ENCODE measurements at places on chromosomes 3 and 15. TPM values are rescaled to one million over a fixed set of nuclear protein-coding genes. Genes with fewer than 3 reads are reported as not detected.

GRCh38 chr3:183486472-183486871 is 58.1 kb upstream of the MCF2L2 start:
- DNase-seq, result no peak

The SLC12A1 gene
- not detected for total RNA-seq

- DNase-seq, result no peak
Observed at GRCh38 chr15:87764461-87765240, 491.9 kb downstream of the NTRK3 start.

GRCh38 chr15:47691882-47692281 is 25.4 kb upstream of the SEMA6D start:
- no peak for DNase-seq

DNA sequence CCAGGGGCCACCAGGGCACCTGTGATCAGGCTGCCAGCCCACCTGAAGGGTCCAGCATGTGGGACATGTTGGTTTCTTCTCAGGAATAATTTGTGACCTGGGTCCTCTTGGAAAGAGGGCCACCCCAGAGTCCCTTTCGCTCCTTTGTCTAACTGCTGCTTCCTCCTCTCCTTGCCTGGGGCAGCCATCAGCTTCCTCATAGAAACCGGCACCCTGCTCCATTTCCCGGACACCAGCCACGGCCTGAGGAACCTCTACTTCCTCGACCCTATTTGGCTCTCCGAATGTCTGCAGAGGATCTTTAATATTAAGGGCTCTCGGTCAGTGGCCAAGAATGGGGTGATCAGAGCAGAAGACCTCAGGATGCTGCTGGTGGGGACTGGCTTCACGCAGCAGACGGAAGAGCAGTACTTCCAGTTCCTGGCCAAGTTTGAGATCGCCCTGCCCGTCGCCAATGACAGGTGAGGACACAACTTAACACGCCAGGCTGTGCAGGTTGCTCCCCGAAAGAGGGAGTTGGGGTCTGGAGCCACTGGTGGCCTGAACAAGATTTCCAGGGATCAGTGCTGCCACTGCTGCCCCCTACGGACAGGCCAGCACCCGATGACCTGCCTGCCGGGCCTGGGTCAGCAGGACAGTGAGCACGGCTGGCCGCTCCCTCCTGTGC is 109.7 kb downstream of the LRRK1 start:
- no peak for DNase-seq

DNA sequence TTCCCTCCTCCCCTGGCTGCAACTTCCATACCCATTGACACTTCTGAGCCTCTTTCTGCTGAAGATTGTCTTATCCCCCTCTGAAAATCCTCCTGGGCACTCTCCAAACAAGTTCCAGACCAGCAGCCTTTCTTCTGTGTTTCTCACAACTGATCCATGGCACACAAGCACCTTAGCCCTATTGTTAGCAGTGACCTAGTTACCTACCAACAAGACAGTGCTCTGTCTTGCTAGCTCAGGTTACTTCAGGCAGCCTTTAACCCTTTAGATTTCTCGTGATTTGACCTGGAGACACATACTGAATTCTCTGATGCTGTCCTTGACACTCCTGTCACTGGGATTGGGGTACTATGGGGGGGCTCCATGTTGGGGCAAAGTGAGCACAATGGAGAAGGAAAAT is 82.1 kb downstream of the GTF2E1 start:
- no peak for DNase-seq

- DNase-seq, result no peak
Observed at GRCh38 chr3:87798567-87798947, 260.2 kb downstream of the CGGBP1 start.

- DNase-seq, result no peak
Observed at GRCh38 chr3:187507905-187508304, 139.7 kb downstream of the RTP4 start.

The CTDSPL gene
- 57.4 TPM for total RNA-seq

Data from pulmonary artery endothelial cell (primary cell).